Brain pericyte (primary cell): ENCODE measurements at places on chromosomes 11 and 22.

- DNase-seq: no peak
These were observed 45.4 kb downstream of the YAP1 start for GRCh38 chr11:102155676-102156075.

- DNase-seq: no peak
These were observed 24.0 kb downstream of the SLC43A1 start for GRCh38 chr11:57491371-57492061.

GRCh38 chr11:22065472-22065871 is 127.4 kb upstream of the ANO5 start:
- DNase-seq: no peak

- DNase-seq: no peak
These were observed 4.0 kb downstream of the NAA40 start for GRCh38 chr11:63942803-63943202.

GRCh38 chr11:123581651-123582399 is 72.6 kb downstream of the SCN3B start:
- DNase-seq: no peak

GRCh38 chr11:64687643-64688533 is 35.1 kb downstream of the NRXN2 start:
- DNase-seq: no peak

GRCh38 chr11:13831696-13832095 is 130.8 kb upstream of the SPON1 start:
- DNase-seq: no peak

DNA sequence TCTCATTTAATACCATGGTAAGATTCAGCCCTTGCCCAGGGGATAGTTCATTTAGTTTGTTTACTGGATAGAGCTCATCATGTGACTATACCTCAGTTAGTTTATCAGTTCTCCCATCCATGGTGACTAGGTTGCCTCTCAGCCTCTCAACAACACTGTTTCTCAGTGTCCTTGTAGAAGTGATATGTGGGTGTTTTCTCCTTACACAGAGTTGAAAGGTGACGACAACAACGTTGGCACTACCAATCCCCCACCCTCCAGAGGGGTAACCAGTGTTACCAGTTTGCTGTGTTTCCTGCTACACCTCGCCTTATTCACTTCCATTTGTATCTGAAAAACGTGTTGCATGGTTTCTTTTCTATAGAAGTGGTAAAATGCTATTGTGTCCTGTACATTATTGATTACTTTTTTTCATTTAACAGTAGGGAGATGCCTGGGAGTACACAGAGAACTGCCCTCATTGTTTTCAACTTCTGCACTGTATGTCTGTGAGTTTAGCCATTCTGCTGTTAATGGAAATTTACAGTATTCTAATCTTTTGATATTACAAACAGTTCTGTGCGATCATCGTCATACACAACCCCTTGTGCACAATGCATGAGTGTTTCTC is 11.6 kb downstream of the NEAT1 start:
- DNase-seq: no peak

DNA sequence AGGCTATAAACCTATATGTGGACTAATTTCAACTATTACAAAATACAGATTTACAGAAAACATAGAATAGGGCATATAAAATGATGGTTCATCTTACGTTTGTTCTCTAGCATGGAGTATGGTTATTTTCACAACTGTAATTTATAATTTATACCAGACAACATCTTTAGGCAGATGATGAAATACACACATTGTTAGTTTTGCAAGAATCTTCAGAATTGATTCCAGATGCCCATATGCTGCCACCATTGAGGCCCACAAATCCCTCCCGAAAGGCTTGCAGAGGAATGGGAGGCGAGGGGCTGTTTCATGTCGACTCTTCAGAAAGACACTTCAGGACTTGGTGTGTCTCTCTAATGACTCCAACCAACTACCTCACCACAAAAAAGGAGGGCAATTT is 6.2 kb downstream of the PTPN5 start:
- no peak for DNase-seq

DNA sequence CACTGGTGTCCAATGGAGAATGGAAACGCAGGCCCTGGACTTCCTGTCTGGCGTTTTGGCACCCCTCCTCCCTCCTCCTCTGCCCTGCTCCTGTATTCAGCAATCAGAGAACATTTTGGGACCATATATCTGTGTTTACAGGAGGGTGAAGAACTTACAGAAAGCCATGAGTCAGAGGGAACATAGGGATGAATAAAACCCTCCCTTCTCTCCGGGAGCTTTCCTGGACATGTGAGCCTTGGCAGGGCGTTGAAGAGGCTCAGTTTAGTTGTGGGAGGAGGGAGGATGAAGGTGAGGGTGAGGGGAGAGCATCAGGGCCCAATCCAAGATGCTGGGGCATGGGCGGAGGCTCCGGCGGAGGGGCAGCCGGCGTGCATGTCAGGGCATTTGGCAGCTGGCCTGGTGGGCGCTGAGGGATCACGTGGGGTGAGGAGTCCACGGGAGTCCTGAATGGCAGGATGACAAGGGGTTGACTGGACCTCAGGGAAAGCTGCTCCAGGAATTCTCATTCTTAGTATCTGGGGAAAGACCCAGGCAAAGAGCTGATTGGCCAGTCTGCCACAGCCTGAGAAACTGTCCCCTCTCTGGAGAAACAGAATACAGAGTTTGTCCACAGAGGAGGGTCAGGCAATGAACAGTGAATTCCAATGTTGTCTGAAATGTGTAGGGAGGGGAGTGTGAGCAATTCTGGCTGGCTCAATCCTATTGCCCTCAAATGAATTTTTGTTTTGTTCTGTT is 28.9 kb downstream of the MICAL2 start:
- peak; percentile 91 for DNase-seq

DNA sequence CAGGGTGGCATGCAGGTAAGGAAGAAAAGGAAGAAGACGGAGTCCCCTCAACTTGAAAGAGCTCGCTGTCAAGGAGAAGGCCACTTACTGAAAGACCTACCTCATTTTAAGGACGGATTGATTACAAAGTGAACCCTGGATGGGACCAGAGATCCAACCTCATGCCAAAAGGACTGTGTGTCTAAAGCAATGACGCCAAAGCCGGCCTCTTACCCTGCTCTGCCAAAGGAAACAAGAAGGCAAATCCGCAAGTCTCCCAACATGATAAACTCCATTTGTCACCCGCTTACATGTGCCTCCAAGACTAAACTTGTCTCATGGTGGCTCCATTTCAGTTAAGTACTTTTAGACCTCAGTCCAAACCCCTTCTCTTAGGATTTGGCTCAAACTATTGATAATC is 148.7 kb upstream of the MTMR2 start:
- DNase-seq: no peak

- no peak for DNase-seq
These were observed 2.3 kb upstream of the CLPB start for GRCh38 chr11:72436661-72437060.

DNA sequence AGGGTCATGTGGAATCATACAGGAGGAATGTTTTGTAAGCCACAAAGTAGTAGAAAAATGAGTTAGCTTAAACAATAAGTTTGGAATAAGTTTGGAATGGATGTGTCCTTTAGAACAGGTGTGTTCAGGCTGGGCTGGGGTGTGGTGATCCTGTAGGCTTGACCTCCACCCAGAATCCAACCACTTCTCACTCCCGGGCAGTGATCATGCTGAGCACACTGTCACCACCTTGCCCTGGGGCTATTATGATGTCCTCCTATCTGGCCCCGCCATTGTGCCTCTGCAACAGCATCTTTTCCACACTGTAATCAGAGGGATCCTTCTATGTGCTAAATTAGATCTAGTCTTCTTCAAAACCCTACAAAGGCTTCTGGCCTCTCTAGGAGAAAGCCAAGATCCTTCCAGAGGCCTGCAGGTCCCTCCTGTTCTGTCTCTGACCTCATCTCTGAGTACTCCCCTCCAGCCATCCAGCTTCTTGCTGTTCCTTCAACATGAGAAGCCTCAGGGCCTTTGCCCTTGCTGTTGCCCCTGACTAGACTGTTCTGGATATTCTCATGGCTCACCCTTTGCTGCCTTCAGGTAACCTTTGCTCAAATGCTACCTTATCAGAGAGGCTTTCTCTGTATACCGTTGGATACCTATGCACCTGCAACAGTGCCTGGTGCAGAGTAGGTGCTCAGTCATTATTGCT is 18.8 kb upstream of the ACCSL start:
- DNase-seq: no peak

- no peak for DNase-seq
These were observed 6.6 kb downstream of the CARS1 start for GRCh38 chr11:3050386-3051195.

DNA sequence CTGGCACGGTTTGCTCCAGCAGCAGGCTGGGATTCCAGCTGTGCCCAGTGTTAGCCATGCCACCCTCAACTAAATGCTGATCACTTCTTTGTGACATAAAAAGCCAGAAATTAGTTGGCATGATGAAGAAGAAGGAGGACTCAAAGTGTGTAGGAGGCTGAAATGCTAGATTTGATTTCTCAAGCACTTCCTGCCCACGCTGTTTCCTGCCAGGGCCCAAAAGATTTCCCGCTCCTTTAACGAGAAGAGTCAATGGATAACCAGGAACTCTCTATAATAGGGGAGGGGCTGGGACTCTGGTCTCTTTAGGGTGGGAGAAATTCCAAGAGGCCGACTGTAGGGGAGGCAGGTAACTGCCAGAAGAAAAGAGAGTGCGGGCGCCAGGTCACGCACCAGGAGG is 26.4 kb downstream of the APOL3 start:
- DNase-seq: no peak

GRCh38 chr11:44977493-44977984 is 26.9 kb upstream of the TP53I11 start:
- no peak for DNase-seq

DNA sequence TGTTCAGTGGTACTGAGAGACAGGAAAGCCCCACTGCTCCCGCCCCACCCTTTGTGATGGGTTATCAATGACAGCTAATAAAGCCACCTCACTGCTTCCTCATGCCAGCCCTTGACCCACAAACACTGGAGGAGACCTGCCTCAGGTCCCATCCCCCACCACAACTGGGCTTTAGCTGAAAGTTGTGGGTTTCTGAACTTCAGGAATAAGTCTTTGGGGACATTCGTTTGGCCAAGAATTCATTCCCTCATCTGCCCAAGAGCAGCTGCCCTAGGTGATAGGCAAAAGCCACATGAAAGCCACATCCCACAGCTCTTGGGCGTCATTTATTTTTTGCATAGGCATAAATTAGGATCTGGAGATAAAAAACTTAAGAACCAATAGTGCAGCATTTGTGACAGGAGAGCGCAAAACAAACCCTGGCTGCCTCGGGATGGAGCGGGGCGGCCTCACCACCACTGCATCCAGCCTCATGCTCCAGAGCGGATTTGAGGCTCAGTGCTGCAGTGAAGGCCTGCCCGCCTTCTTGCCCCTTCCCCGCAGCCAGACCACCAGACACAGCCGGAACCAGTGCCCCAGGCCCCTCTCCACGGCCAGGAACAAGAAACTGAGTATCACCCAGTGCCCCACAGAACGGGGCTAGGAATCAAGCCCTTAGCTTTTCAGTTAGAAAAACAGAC is 21.2 kb downstream of the SUN2 start:
- DNase-seq: no peak

DNA sequence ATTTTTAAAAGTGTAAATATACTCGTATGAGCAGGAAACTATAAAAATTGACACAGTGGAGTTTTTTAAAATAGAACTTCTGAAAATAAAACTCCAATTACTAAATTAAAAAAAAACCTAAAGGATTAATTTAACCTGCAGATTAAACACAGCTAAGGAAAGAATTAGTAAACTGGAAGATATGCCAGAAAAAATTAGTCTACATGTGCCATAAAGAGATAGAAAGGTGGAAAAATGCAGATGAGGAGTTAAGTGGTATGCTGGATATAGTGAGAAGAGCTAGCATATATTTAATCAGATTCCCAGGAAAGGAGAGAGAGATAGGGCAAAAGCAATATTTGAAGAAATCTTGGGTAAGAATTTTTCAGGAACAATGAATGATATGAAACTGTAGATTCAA is 315.8 kb upstream of the CADM1 start:
- DNase-seq: no peak

- no peak for DNase-seq
These were observed 1.5 kb downstream of the DBX1 start for GRCh38 chr11:20158597-20159257.

GRCh38 chr11:115581871-115582639 is 77.8 kb upstream of the CADM1 start:
- DNase-seq: no peak

DNA sequence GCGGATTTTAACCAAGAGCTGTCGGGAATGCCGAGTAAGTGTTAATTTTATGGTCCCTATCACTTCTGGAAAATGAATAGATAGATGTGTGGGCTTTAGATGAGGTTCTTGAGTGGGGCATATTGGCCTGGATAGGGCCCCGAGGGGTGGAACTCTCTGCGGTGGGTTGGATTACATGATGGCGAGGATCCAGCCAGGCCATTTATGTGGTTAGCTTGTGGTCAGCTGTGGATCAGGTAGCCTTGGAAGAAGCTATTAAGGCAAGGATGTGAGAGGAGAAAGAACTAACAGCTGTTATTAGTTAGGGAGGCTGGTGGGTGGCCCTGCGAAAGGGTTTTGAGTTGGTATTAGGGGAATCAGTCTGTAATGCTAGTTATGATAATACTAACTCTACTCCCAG is 268.4 kb downstream of the NELL1 start:
- no peak for DNase-seq

- DNase-seq: no peak
These were observed 4.5 kb downstream of the WNT11 start for GRCh38 chr11:76201672-76202412.

DNA sequence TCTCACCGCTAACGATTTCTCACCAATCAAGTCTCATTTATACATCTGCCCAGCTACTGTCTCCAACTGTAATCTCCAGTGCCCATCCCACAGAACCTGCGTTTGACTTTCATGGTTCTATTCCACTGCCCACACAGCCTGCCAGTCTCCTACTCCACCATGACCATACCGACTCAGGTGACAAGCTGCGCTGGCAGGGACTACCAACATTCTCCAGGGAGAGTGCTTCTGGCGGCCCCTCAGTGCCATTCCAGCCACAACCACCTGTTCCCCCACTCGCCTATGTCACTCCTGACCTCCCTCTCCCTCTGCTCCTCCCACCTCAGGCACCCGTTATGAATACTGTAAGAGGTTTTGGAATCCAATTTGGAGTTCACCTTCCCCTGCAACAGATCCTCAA is 108.5 kb upstream of the BID start:
- DNase-seq: no peak

- DNase-seq: no peak
These were observed 844.3 kb upstream of the TENM4 start for GRCh38 chr11:80284946-80285785.

- DNase-seq: no peak
These were observed 640 bp upstream of the ZDHHC8 start for GRCh38 chr22:20130731-20131596.

GRCh38 chr22:36286096-36286957 is 33.4 kb downstream of the APOL1 start:
- DNase-seq: peak; percentile 69

DNA sequence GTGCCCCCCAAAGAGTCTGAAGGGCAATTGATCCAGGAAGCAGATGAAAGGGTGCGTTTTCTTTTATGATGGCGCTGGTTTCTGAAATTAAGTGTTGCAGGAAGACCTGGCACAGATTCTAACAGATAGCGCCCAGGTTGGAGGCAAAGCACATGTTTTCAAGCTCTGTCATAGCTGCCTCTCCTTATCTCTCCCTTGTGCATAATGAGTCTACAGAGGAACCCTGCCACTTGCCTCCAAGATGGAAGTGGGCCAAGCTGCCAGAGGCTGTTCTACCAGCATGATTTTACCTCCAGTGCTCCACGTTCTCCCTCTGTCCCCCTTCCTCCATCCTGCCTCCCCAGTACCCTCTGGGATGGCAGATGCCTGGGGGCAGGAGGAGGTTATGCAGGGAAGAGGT is 30.0 kb upstream of the TLCD5 start:
- DNase-seq: no peak

GRCh38 chr11:1502954-1503707 is 16.6 kb upstream of the MOB2 start:
- DNase-seq: no peak

GRCh38 chr11:64609436-64610047 is 18.5 kb downstream of the SLC22A12 start:
- no peak for DNase-seq
